Stimulated activated CD4-positive, alpha-beta T cell treated with anti-CD3 and anti-CD28 coated beads, Interleukin-1b, Interleukin-23, amount 100 ng/mL, for 4 hours (primary cell): ENCODE measurements at places on chromosomes 2 and 18.

DNA sequence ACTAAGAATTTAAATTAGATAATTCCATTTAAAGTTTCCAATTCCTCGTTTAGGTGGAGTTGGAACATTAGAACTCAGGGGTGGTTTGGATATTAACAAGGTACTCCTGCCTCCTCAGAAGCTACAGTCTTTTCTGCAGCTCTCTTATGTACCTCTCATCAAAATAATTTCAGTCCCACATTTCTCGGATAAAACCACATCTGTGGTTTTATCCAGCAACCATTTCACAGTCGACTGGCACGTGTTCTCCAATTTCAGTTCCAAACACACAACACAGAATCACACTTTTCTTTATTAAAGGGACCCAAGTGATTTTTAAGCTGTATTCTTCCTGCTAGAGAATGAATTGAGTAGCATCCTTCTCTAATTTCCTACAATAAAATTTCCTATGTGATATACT, 22.7 kb upstream of the NFU1 start:
- DNase-seq = no peak

DNA sequence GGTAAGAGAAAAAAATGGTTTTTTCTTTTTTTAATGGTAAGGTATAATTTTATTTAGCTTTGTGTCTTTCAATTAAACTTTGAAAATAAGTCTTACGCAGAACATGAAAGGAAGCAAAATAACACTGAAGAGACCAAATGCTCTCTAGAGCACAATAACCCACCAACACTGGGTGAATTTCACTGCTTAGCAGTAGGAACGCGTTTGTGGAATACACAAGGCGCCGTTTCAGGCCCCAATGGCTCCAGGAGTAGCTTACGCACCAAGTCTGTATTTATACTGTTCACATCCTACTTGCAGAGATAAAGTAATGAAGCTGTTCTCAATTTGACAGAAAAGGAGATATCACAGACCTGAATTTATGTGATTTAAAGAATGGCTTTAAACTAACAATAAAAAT, 23.5 kb downstream of the RPL31 start:
- no peak for DNase-seq

- no peak for DNase-seq
Measured at GRCh38 chr2:29601321-29601720, 320.1 kb downstream of the ALK start.

DNA sequence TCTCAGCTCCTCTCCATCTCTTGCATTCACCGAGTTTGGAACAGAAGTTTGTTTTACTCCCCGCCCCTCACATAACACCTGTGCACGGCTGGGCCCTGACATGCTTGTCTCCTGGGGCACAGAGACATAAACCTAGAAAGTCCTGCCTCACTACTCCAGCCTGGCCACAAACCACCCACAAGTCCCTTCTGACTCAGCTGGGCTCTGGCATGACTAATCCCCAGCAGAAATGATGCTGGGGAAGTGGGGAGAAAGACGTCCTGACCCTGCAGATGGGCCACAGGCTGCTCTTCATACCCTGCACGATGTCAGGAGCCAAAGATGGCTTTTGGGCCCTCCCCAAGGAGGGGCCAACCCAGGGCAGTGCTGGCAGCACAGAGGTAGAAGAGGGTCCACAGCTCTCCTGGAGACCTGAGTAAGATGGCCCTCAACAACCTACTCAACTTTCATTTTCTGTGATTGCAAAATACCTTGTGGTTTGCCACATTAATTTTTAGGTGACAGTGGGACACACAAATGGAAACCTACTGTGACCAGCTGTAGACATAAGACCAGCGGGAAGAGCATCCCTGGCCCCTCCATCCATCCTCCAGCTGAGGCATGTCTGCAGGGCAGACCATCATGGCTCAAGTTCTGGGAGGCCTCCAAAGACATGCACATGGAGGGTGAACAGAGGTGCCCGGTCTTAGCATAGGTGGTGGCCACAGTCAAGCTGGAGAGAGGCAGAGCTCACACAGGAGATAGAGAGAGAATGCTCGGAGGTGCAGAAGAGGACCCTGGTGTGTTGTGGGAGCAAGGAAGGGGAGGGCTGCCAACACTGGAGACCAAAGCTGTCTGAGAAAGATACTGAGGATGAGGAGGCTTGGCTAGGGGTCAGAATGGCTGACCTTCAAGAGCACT, 40.0 kb downstream of the DNMT3A start:
- DNase-seq = no peak

GRCh38 chr2:190415251-190415650, 7.1 kb downstream of the MFSD6 start:
- DNase-seq = no peak

- DNase-seq = no peak
Measured at GRCh38 chr18:36410346-36410745, 112.8 kb downstream of the FHOD3 start.

DNA sequence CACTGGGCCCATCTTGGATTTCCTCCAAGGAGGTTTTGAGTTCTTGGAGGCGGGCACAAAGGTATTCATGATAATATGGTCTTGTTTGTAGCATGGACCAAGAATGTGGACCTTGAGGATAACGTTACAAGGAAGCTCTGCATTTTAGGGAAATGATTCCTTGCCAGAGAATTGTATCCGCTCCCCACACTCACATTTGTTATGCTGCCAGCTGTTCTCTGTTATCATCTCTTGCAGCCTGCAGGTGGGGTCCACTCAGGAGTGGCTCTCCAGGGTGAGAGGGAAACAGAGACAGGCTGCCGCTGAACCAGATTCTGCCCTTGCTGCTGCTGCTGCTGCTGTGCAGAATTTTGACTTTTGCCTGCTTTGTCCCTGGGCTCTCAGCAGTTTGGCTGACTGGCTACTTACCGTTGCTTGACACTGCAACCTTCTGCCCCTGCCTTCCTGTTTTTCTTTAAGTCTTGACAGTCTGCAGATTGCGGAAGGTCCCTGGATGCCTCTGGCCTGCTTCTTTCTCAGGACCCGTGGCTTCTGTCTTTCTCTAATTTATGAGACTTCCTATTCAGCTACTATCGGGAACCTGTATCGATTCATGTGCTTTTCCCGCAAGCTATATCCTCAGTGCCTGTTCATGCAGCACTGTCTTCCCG, 122.3 kb upstream of the DOCK10 start:
- DNase-seq = no peak

DNA sequence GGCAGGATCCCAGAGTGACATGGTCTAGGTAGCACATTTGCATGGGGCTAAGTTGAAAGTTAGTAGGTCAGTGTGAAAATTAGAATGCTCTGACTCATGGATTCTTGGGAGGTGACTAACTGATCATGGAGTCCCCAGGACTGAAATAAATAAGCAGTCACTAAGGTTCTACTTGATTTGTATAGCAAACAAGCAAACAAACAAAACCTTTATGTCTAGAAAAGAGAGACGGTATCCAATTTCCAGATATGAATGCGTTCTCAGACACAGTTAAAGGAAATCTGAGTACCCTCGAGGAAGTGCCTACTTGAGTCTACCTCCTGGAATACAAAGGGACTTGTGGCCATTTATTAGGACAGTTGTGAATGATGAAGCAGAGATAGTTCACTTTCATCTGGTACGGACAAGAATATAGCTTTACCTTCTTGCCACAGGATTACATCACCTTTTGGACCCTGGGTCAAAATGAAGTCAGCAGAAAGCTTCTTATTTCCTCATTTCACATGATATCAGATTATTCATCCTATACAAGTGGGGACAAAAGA, 54.3 kb upstream of the AGPS start:
- DNase-seq = no peak

DNA sequence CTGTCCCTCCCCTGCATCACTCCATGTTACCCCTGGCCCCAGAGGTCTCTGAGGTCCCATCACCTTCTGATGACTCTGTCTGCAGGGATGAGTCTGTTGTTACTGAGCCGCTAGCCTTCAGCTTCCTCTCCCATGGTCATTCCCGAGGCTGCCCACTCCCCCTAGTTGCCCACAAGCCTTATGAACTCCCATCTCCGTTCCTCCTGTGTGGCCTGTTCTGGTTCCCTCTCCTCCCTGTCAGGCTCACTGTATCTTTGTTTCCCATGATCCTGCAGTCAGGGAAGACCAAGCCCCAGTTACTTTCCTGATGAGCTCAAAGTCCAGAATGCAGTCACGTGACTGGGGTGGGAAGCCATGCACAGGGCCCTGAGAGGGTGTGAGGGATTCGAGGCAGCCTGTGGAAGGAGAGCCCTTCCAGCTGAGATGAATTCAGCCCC, 39.5 kb downstream of the INPP4A start:
- DNase-seq = no peak

GRCh38 chr18:62577765-62578164, 54.9 kb downstream of the ZCCHC2 start:
- no peak for DNase-seq

GRCh38 chr2:137467246-137467862, 496.9 kb upstream of the HNMT start:
- DNase-seq = no peak

- DNase-seq = no peak
Measured at GRCh38 chr2:71240794-71241193, 13.9 kb upstream of the PAIP2B start.

GRCh38 chr2:228860601-228861285, 410.3 kb downstream of the PID1 start:
- DNase-seq = no peak

- DNase-seq = no peak
Measured at GRCh38 chr2:142041996-142042395, 88.8 kb downstream of the LRP1B start.

DNA sequence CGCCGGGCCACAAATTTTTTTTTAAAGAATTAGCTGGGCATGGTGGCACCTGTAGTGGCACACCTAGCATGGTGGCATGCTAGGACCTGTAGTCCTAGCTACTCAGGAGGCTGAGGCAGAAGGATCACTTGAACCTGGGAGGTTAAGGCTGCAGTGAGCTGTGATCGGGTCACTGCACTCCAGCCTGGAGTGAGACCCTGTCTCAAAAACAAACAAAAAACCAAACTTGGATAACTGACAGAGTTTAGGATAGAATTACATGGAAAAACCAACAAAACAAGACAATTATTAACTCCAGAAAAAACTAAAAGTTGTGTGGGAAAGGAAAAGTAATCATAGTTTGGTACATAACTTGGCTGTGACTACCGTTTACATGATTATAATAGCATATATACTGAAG, 1.6 kb upstream of the CFLAR start:
- no peak for DNase-seq

DNA sequence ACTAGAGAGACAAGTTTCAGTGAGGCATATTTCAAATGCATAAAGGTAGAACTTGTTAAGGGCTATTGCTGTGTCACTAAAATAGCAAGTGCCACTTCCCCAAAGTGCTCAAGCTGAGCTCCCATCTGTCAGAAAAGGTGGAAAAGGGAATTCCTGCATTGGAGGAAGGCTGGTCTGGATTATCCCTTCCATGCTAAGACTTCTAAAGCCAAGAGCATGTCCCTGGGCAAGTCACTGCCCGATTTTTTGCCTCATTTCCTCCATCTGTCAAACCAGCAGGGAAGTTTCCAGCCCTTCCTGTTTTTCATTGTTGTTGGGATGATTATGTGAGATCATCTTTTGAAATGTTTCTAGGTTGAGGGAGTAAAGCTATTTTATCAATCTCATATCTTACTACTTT, 175.5 kb downstream of the SETBP1 start:
- DNase-seq = no peak

- DNase-seq = no peak
Measured at GRCh38 chr18:56162311-56163265, 475.8 kb downstream of the TXNL1 start.

DNA sequence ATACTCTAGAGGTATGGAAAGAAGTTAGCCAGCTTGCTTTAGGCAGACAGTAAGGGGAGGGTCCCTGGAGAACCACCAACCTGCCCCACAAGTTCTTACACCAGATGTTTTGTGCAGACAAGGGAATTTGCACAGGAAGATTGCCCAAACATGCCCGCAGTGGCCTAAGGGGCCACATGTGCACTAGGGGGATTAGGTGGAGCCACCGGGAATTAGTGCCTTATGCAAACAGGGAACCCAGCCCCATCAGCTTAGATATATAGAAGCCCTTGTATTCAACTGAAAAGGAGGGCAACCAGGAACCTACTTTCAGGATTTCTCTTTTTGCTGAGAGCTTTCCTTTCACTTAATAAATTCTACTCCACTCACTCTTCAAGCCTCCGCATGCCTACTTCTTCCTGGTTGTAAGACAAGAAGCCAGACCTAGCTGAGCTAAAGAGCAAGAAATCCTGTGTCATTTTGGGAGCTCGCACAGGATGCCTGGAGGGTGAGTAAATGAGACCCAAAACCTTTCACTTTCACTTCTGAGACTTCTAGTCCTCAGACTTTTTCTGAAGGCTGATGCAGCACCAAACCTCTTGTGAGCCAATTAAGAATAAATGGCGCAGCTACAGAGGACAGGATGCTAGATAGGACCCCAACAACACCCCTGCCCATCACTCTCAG, 146.3 kb downstream of the GCA start:
- no peak for DNase-seq

DNA sequence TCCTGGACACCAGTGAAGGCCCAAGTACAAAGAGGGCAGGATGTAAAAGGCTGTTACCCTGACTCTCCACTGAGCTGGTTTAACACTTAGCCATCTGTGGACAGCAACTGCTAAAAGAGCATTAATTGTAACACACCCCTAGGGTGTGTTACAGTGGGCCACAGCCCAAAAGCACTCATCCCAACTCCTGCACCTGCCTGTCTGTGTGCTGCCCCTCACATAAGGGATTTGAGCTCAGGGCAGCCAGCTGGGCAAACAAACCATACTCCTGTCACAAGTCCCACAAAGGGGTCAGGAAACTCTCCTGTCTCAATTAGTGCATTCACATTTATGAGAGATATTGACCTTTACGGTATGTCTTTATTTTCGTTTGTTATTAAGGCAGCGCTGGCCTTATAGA, 833.1 kb upstream of the NXPH2 start:
- DNase-seq = no peak

- no peak for DNase-seq
Measured at GRCh38 chr2:105655244-105655643, 89.5 kb upstream of the NCK2 start.

DNA sequence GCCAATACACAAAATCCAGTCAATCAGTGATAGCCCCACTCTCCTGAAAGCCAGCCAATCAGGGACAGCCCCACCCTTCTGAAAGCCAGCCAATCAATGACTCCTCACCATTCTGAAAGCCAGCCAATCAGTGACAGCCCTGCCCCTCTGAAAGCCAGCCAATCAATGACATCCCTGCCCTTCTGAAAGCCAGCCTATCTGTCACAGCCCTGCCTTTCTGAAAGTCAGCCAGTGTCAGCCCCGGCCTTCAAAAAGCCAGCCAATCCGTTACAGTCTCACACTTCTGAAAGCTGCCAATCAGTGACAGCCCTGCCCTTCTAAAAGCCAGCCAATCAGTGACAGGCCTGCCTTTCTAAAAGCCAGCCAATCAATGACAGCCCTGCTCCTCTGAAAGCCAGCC, 95.9 kb upstream of the HDAC4 start:
- no peak for DNase-seq

- DNase-seq = no peak
Measured at GRCh38 chr2:186691231-186691630, 2.6 kb upstream of the FAM171B start.

- DNase-seq = no peak
Measured at GRCh38 chr2:58541511-58541910, 300.4 kb upstream of the FANCL start.

GRCh38 chr2:85813211-85813981, 59.6 kb downstream of the ATOH8 start:
- no peak for DNase-seq
